HS-27A (cell line): ENCODE measurements at places on chromosomes 16 and 17.

GRCh38 chr16:69417520-69418199 is 6.8 kb upstream of the CYB5B start:
- no peak for DNase-seq

DNA sequence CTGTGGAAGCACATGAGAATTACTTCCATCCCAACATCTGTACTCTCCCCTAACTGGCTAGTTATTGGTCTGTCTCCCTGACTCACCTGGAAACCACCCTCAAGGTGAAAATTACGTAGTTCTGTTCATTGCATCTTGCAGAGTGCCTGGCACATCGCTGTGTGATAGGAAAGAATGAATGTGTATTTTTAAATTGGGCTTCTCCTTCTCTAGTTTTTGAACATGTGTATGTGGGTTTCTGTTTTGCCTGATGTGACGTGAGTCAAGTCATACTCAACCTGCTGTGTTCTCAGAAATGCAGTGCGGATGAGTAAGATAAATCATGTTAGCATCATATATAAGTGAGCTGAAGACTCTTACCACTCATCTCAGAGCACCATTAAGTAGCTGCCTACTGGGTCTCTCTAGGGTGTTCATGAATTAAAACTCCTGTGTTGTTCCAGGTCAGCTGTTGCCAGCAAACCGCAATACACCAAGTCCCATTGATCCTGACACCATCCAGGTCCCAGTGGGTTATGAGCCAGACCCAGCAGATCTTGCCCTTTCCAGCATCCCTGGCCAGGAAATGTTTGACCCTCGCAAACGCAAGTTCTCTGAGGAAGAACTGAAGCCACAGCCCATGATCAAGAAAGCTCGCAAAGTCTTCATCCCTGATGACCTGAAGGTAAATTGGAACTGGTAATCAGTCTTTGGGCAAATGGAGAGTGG is 50.2 kb downstream of the HLF start:
- no peak for DNase-seq

DNA sequence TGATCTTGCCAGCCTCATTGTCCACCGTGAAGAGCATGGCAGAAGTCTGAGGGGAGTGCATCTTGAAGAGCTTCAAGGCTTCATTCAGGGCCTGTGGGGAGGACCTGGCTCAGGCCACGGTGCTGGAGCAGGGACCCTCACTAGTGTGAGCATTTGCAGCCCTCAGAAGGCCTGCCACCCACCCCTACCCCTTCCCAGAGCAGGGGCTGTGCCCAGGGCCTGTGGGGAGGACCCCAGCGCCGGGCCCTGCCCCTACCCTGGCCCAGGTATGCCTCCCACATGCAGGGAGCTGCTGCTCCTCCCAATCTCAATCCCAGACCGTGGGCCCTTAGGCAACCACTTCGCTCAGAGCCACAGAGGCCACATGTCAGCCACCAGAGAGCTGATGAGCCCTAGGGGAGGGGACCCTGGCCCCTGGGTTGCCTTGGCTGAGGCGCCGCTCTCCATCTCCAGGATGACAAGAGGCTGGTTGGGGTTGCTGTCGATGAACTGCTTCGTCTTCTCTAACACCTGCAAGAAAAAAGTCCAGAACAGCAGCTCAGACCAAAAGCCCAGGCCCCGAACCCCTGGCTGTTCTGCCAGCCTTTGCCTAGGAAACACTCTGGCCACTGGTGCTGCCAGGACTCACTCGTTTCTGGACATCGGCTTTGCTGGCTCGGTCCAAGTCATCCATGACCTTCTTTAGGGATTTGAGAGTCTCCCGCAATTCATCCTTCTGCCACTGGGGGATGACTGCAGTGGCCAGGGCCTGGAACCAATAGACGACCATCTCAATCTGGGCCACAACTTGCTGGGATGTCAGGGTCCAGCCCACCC is 1.8 kb upstream of the EXOSC6 start:
- peak; percentile 27 for DNase-seq

- no peak for DNase-seq
These were observed 9.7 kb downstream of the RPA1 start for GRCh38 chr17:1839516-1839915.

DNA sequence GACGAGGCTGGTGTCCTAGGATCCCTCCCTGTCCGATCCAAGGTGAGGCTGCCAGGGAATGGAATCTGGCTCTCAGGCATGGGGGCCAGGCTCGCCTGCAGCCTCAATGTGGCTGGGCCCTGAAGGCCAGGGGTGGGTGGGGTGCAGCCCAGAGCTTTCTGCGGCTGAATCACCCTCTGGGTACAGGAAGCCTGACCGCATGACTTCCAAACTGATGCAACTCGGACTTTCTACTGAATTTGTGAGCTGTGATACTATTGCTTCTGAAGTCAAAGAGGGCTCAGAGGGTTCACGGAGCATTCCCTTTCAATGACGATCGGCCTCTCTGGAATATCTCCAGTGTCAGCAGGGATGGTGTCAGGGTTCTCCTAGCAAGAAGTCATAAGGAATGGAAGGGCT is 123.7 kb downstream of the METRNL start:
- peak; percentile 91 for DNase-seq

DNA sequence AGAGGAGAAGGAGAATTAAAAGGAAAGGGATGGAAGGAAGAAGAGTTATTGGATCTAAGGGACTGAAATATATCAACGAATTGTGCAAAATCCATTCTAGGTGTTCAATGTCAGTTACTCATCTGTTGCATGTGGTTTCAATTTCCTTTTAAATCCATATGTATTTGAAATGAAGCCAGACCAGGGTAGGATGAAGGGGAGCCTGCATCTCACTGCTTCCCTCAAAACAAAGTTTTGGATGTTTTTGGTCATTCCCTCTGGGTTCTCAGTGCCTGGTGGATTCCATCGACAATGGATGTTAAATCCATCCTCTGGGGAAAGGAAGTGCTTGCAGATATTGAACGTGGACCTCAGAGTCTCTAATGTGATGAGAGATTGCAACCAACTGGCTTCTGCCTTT is 103.5 kb upstream of the XYLT1 start:
- no peak for DNase-seq

- no peak for DNase-seq
These were observed 87.4 kb downstream of the RAP1GAP2 start for GRCh38 chr17:2883544-2884213.

DNA sequence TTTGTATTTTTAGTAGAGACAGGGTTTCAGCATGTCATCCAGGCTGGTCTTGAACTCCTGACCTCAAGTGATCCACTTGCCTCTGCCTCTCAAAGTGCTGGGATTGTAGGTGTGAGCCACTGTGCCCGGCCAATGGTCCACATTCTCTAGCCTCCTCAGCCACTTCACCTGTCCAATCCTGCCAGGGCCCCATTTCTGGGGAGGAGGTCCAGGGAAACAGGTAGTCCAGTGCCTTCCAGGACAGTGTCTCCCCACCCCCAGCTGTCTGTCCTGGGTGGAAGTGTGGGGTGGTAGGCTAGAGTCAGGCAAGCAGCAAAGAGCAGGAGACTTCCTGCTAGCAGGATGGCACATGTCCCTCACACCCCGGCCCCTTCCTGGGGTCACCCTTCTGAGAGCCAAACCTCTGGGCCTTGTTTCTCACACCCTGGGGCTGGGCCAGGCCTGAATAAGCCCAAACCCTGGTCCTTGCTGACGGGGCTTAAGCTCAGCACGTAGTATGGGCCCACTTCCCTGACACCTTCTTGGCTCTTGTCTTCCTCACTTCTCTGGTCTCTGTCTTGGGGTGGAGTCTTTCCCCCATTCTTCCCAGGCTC is 5.0 kb downstream of the FHOD1 start:
- no peak for DNase-seq

DNA sequence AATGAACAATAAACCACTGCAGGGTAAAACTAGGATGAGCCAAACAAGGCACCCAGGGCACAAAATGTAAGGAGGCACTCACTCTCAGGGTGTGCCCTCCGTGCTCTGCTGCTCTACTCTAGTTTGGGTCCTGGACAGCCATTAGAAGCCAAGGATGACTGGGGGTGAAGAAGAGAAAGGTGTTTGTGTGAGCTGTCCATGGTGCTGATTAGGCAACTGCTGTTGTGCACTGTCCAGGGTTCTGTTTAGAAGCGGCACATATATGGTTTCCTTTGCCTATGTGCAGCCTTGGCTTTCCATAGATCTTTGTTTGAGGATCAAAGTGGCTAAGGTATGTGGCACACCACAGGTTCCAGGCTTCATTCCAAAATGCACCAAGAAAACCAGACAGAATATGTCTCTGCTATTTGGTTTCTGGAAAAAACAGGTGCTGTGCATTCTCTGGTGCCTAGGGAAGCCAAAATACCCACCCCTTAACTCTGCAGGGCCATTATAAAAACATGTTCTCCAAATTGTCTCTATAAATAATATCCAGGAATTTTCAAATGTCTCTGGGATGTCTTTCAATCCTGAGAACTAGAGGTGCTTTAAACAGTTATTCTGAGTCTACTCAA is 123.5 kb downstream of the CBLN1 start:
- no peak for DNase-seq

DNA sequence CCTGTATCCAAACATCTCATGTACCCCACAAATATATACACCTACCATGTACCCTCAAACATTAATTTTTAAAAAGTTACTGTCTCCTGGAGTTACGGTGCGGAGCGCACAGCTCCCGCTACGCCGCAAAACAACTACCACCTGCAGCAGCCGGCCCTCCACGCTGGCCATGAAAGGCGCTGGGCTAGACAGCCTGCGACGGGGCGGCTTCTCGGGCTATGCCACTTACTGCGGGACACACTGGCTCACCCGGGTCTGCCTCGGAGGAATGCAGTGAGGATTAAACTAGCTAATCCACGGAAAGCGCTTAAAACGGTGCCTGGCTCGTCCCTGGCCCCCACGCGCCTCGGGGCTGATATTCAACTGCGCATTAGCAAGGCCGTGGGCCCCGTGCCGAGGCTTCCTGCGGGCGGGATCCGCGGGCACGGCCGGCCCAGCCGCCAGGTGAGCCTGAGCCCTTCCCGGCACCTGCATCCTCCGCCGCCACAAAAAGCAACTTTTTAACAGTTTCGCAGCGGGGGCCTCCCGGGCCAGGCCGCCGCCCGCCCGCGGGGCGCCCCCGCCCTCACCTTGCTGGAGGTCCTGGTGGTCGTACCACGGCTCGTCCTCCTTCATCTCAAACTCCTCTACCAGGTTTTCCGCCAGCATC is 633 bp downstream of the CDR2 start:
- DNase-seq, result no peak

GRCh38 chr16:27232061-27232900 is 29.0 kb downstream of the KDM8 start:
- DNase-seq, result no peak

DNA sequence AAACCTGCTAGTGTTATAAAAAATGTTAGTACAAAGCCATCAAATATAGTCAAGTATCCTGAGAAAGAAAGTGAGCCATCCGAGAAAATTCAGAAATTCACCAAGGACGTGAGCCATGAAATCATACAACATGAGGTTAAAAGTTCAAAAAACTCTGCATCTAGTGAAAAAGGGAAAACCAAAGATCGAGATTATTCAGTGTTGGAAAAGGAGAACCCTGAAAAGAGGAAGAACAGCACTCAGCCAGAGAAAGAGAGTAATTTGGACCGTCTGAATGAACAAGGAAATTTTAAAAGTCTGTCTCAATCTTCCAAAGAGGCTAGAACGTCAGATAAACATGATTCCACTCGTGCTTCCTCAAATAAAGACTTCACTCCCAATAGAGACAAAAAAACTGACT is 31.7 kb downstream of the RBBP6 start:
- DNase-seq, result no peak

DNA sequence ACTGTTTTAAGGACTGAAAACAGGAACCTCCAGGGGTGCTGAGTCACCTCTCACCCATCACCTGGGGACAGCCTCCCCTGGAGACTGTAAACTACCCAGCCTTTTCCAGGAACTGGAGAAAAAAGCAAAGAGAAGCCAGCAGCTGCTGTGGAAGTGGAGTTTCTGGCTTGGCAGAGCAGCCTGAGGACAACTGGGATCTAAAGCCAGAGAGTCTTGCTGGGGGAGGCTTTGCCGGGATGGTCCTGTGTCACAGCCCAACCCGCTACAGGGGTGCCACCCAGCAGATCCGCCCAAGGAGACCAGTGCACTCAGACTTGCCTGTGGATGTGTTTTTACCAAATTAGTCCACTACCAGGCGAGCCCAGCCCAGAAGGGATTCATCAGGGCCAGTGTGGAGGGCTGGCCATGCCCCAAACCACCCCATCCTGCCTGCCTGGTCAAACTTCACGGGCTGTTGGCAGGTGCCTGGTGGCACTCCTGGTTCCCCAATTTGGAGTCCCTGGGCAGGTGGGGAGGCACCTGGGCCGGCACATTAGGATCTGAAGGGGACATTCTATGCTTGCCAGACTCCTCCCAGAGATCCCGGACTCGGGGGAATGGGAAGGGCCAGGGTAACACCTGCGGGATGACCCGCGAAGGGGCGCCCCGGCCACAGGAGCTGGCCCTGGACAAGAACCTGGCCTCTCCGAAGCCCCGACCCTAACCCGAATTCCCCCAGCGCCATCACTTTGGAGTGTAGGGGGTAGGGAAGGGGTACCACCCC is 771 bp downstream of the MSRB1 start:
- no peak for DNase-seq

DNA sequence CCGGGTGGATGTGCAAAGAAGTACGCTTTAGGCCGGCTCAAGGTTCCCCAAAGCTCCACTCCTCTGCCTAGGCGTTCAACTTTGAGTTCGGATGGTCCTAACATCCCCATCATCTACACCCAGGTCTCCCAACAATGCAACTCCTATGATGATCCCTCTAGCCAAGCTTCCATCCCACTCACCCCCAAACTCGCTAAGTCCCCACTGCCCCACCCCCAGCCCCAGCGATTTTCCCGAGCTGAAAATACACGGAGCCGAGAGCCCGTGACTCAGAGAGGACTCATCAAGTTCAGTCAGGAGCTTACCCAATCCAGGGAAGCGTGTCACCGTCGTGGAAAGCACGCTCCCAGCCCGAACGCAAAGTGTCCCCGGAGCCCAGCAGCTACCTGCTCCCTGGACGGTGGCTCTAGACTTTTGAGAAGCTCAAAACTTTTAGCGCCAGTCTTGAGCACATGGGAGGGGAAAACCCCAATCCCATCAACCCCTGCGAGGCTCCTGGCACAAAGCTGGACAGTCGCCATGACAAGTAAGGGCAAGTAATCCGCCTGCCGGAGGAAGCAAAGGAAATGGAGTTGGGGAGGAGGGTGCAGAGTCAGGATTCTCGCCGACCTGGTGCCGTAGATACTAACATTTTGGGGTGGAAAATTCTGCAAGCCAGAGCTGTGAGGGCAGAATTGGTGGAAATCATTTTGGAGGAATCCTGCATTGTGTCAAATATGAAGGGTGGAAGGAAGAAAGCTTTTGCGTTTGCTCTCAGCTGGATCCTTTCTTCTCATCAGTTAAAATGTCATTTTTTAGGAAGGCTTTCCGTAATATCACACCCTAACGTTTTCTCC is at the start of gene TP53:
TP53 (minus strand) TSS at position 419 of the 836 bp plus-strand sequence. CDS start 10,896 bp downstream, outside the sequence.
- DNase-seq, result peak; percentile 66

GRCh38 chr16:69906838-69907401 is 44.2 kb upstream of the CLEC18A start:
- DNase-seq, result peak; percentile 72
